ENCODE measurements at places on chromosomes 7 and 10. TPM values are rescaled to one million over a fixed set of nuclear protein-coding genes. Genes with fewer than 3 reads are reported as not detected.

Gene C10orf62
- total RNA-seq = not detected

DNA sequence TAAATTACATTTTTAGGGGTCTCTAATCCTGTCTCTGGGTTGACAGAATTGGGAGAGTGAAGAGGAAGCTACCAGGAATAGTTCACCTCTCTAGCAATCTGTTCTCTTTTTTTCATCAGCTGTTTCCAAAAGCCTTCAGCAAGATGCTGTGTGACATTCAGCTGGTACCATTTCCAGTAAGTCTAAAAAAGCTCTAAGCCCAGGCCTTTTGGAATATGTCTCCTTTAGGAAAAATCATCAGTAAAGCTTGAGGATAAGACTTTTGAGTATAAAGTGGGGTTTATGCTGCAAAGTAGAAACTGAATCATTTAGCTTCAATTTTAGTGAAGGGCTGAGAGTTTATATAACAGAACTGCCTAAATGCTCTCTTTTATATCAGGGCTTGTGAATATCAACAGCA, 81.5 kb downstream of the CCNY start:
- no peak overlapping the region for H3K4me3 ChIP-seq
- no peak for DNase-seq
- H3K36me3 ChIP-seq = no peaks in the 10 kb centered on the region
- H3K27ac ChIP-seq = no peak overlapping the region
- peaks cover 46% of the 10 kb centered on the region for H3K4me1 ChIP-seq

Gene AKR1E2
- 7.3 TPM for total RNA-seq

DNA sequence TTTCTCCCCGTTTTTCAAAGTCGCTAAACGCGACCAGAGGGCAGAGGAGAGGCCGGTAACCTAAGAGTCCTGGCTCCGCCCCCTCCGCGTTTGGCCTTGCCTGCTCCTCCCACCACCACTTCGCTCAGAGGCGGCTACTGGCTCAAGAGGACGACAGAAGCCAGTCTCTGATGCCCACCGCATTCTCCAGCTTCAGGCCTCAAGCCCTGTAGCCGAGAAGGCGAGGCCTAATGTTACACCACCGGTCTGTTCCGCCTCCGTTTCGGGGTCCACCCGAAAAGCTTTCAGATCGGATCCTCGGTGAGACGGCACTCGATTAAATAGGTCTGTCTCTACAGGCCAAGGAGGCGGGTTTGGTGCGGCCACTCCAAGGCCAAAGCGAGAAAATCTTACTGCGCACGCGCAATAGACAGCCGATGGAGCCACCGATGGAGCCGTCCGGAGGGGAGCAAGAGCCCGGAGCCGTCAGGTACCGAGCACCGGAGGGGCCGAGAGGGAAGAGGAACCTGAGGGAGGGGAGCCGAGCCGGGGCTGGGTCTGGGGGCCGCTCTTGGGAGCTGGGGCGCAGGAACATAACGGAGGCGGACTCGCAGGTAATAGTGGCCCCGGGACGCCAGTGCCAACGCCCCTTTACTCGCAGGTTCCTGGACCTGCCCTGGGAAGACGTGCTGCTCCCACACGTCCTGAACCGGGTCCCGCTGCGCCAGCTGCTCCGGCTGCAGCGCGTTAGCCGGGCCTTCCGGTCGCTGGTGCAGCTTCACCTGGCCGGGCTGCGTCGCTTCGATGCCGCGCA, at the start of gene FBXL15:
FBXL15 (plus strand) TSS at position 123 of the 793 bp plus-strand sequence; CDS start at position 417, 294 bp downstream.
- peaks cover 30% of the 10 kb centered on the region for H3K4me1 ChIP-seq
- H3K36me3 ChIP-seq = peaks cover 1% of the 10 kb centered on the region
- DNase-seq = peak; percentile 98
- peaks cover 21% of the 10 kb centered on the region for H3K27me3 ChIP-seq
- H3K4me3 ChIP-seq = peak within 1 kb of the TSS; percentile 95
- peak within 1 kb of the TSS; percentile 91 for H3K27ac ChIP-seq

Gene GOLGA7B
- total RNA-seq = 0.25 TPM

Gene AGR2
- total RNA-seq = not detected

Gene PRPS1L1
- total RNA-seq = not detected

DNA sequence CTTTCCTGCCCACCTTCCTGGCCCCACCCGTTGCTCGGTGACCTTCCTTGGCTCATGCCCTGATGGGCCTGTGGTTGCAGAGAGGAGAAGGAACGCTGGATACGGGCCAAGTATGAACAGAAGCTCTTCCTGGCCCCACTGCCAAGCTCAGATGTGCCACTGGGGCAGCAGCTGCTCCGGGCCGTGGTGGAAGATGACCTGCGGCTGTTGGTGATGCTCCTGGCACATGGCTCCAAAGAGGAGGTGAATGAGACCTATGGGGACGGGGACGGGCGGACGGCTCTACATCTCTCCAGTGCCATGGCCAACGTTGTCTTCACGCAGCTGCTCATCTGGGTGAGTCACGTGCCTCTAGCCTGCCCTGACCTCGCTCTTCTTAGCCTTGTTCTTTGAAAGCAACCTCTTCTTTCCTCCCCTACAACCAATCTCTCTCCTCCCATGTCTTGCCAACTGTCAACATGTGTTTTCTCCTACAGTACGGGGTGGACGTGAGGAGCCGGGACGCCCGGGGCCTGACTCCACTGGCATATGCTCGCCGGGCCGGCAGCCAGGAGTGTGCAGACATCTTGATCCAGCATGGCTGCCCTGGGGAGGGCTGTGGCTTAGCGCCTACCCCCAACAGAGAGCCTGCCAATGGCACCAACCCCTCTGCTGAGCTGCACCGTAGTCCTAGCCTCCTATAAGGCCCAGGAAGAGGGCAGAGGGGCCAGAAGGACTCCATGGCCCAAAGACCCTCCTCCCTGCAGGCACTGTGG, 24.1 kb downstream of the GBX1 start:
- no peaks in the 10 kb centered on the region for H3K27me3 ChIP-seq
- DNase-seq = no peak
- no peaks in the 10 kb centered on the region for H3K4me1 ChIP-seq
- H3K36me3 ChIP-seq = peaks cover 3% of the 10 kb centered on the region
- no peak overlapping the region for H3K27ac ChIP-seq

GRCh38 chr7:116871061-116871700, 8.8 kb downstream of the CAPZA2 start:
- H3K36me3 ChIP-seq = peaks cover 20% of the 10 kb centered on the region
- no peak for DNase-seq
- H3K27ac ChIP-seq = peak overlapping the region; percentile 83

Gene STEAP4
- total RNA-seq = not detected

GRCh38 chr7:155995183-155995612, 182.9 kb upstream of the SHH start:
- peaks cover 53% of the 10 kb centered on the region for H3K4me1 ChIP-seq
- H3K4me3 ChIP-seq = no peak overlapping the region
- H3K27ac ChIP-seq = no peak overlapping the region
- peak; percentile 30 for DNase-seq
- peaks cover 30% of the 10 kb centered on the region for H3K27me3 ChIP-seq

DNA sequence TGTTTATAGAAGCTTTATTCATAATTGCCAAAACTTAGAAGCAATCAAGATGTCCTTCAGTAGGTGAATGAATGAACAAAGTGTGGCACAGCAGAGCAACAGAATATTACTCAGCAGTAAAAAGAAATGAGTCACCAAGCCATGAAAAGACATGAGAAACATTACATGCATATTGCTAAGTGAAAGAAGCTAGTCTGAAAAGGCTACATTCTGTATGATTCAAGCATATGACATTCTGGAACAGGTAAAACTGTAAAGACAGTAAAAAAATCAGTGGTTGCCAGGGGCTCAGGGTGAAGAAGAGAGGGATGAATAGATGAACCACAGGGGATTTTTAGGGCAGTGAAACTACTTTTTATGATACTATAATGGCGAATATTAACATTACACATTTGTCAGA, 80.9 kb upstream of the APBB1IP start:
- H3K27ac ChIP-seq = no peak overlapping the region
- peak; percentile 32 for DNase-seq

- H3K4me1 ChIP-seq = peaks cover 43% of the 10 kb centered on the region
- no peak overlapping the region for H3K4me3 ChIP-seq
- DNase-seq = no peak
- H3K27me3 ChIP-seq = no peaks in the 10 kb centered on the region
- no peaks in the 10 kb centered on the region for H3K36me3 ChIP-seq
- no peak overlapping the region for H3K27ac ChIP-seq
Measured at GRCh38 chr10:74194545-74194944, 43.5 kb downstream of the ADK start.

Gene HOXA7
- not detected for total RNA-seq

DNA sequence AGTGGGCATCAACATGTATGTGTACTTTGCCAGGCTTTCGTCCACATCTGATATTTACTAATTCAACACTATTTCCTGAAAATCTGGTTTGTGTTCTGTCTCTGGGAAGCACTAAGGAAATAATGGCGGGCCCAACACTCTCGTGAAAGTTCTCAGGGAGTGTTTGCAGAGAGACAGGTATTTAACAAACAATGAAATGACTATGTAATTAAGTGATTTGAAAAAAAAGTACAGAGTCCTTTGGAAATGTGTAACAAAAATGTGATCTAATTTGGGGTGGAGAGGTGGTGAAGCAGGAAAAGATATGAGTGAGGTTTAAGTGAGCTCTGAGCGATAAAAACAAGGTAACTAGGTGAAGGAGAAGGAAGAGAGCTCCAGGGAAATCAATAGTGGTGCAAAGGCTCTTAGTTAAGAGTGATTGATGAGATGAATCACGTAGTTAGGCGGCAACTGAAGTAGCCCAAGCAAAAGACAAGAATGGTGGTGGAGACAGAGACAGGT, 95.3 kb upstream of the DNAJB12 start:
- H3K27me3 ChIP-seq = no peaks in the 10 kb centered on the region
- H3K36me3 ChIP-seq = peaks cover 3% of the 10 kb centered on the region
- no peaks in the 10 kb centered on the region for H3K4me1 ChIP-seq
- no peak overlapping the region for H3K27ac ChIP-seq
- H3K4me3 ChIP-seq = no peak overlapping the region

DNA sequence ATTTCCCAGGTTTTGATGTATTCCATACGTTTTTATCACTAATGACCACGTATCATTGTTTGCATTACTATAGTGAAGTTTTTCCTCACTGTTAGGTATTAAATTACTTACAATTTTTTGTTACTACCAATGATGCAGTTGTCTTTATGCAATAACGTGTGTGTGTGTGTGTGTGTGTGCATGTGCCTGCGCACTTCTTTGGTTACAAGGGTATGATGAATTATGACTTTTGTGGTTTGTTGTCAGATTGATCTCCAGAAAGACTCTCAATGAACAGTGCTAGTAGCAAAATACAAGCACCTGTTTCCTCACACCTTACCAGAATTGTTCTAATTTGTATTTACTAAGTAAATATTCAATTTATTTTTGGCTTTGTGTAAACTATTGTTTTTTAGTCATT, 51.5 kb downstream of the MCMBP start:
- no peak overlapping the region for H3K4me3 ChIP-seq
- H3K27ac ChIP-seq = no peak overlapping the region
- peaks cover 2% of the 10 kb centered on the region for H3K4me1 ChIP-seq
- H3K27me3 ChIP-seq = no peaks in the 10 kb centered on the region
- DNase-seq = no peak

DNA sequence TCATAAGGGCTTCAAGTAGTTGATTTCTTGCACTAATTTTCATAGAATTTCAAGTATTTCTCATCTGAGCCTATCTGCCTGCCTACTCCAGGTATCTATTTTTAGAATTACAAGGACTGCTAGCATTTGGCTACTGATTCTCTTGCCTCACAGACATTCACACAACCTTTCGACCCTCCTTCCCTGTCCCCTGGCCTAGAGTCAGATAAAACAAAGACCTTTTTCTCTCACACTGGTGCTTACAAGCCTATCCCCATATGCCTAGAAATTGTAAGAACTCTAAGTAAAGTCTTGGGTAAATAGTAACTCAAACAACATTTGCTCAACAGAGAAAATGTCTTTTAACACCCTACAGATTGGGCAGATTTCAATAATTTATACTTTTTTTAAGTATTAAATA, 6.3 kb downstream of the GPAM start:
- H3K27me3 ChIP-seq = no peaks in the 10 kb centered on the region
- DNase-seq = no peak
- peaks cover 2% of the 10 kb centered on the region for H3K4me1 ChIP-seq
- H3K36me3 ChIP-seq = peaks cover 20% of the 10 kb centered on the region
- H3K27ac ChIP-seq = no peak overlapping the region

GRCh38 chr7:117808341-117808757, 64.9 kb downstream of the CTTNBP2 start:
- no peaks in the 10 kb centered on the region for H3K27me3 ChIP-seq
- DNase-seq = no peak
- no peak overlapping the region for H3K27ac ChIP-seq
- H3K36me3 ChIP-seq = no peaks in the 10 kb centered on the region

GRCh38 chr10:37728830-37729229, 128.6 kb downstream of the ZNF248 start:
- H3K36me3 ChIP-seq = no peaks in the 10 kb centered on the region
- DNase-seq = no peak
- no peak overlapping the region for H3K27ac ChIP-seq
- no peaks in the 10 kb centered on the region for H3K4me1 ChIP-seq
- H3K4me3 ChIP-seq = no peak overlapping the region

DNA sequence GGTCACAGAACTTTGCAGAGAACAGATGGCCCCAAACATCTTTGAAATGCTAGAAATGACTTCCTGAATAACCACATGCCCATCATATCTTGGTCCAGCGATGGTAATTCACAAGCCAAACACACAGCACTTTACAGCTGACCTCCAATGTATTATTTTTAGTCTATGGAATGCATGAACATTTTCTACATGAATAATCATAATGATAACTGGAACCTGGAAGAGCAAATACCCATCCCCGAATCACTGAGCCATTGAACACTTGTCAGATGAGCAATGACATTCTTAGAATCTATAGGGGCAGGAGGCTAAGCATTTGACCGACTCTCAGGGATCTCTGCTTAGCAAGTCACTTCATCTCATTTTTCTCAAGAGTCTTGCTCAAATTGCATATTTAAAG, 167.3 kb downstream of the CREB5 start:
- no peaks in the 10 kb centered on the region for H3K4me1 ChIP-seq
- peaks cover 11% of the 10 kb centered on the region for H3K27me3 ChIP-seq
- no peak for DNase-seq

- no peak overlapping the region for H3K27ac ChIP-seq
- DNase-seq = no peak
- no peaks in the 10 kb centered on the region for H3K4me1 ChIP-seq
Measured at GRCh38 chr10:94412449-94412848, 10.1 kb downstream of the TBC1D12 start.

DNA sequence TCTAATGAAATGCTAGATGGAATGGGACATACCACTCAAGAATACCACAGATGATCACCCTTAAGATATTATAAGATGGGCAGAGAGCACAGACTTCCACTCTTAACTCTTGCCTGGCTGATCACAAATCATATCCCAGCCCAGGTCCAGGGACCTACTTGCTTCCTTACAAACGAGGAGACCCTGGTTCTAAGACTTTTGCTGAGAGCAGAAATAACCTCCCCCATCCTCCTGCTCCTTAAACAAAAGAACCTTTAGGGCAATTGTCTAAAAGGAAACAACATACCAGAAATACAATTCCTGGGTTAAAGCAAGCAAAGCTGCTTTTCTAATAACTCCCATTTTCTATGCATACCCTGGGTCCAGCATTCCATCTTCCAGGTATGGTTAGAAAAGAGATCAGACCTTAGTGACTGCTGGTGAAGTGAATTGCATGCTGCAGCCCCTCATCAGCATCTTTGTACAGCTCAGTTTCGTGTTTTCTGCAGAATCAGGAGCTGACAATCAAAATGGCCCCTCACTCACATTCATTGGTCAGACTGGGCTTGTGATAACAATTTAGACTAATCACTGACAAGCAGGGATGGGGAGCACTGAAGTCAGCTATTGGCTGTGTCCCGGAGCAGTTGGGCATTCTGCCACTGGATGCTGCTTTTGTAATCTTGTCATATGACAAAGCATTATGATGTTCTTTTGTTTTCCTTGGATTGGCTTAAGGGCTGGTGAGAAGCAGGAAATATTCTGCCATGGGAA, 14.6 kb downstream of the IFIT3 start:
- no peak overlapping the region for H3K4me3 ChIP-seq
- H3K36me3 ChIP-seq = peaks cover 2% of the 10 kb centered on the region
- peaks cover 7% of the 10 kb centered on the region for H3K4me1 ChIP-seq
- no peak overlapping the region for H3K27ac ChIP-seq
- no peak for DNase-seq
- no peaks in the 10 kb centered on the region for H3K27me3 ChIP-seq
